Activated T-helper 1 cell treated with anti-CD3 and anti-CD28 coated beads, Interleukin-12 subunit alpha, Interleukin-12 subunit beta, Interleukin-2, Interleukin-4 antibody, amounts not matched to agents 30 ng/mL and 10 ng/mL and 1 ng/mL, durations not matched to agents 14 hours and 24 hours and 36 hours (primary cell): ENCODE measurements at places on chromosomes 1 and 21. TPM values are rescaled to one million over a fixed set of nuclear protein-coding genes. Genes with fewer than 3 reads are reported as not detected.

The KCNJ15 gene
- total RNA-seq = 1.6 and 1.7 TPM in 2 replicates

DNA sequence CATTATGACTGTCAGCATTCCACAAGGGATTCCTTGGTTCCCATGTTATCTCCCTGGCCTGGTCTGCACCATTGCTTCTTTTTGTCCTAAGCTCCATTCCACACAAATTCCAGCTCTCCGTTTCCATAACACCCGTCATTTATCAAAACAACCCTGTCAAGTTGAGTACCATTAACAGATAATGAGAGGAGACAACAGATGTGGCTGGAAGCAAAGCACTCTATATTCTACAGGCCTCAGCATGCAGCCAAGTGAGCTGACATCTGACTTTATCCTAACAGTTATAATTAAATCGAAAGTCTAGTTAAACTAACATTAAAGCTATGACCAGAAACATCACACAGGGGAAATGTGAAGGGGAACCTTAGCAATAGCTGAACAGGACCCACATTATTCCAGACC, 110.4 kb downstream of the RERE start:
- no peak overlapping the region for H3K4me3 ChIP-seq
- peaks cover 8% of the 10 kb centered on the region for H3K36me3 ChIP-seq
- H3K27ac ChIP-seq = no peak overlapping the region
- peaks cover 3% of the 10 kb centered on the region for H3K27me3 ChIP-seq
- peaks cover 44% of the 10 kb centered on the region for H3K4me1 ChIP-seq

The LMOD1 gene
- not detected in 2 replicates for total RNA-seq

DNA sequence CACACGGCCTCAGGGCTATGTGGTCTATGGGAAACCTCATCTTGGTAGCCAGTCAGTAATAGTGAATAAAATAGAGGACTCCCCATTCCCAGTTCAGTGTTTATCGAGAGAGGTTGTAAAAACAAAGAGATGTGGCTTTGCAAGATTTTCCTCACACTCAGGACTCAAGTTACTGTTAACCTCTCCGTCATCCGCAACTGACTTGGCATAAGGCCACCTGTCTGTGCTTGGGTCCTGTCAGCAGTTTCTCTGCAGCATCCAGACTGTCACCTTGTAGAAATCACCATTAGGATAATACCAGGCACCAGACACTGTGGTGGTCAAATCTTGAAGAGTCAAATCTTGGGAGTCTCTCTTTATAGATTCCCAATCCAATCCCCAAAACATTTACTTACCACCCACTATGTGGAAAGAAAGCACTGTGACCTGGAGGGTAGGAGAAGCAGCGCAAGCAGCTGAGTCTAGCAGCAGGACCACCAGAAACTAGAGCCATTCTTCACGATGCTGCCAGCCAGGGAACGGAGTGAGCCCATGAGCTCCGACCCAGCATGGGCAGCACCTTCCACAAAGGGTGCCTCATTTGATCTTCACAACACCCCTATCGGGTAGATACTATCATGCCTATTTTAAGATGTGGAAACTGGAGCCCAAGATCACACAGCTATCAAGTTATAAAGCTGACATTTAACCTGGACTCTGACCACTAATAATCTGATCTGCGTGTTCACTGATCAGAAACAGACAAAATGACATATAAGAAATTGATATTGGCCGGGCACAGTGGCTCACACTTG, 5.6 kb upstream of the GPR25 start:
- H3K27ac ChIP-seq = no peak overlapping the region
- H3K27me3 ChIP-seq = peaks cover 43% of the 10 kb centered on the region
- H3K4me3 ChIP-seq = no peak overlapping the region

- H3K36me3 ChIP-seq = no peaks in the 10 kb centered on the region
- no peak overlapping the region for H3K27ac ChIP-seq
- no peak for DNase-seq
- H3K4me3 ChIP-seq = no peak overlapping the region
Measured at GRCh38 chr1:3130268-3130667, 61.3 kb downstream of the PRDM16 start.

DNA sequence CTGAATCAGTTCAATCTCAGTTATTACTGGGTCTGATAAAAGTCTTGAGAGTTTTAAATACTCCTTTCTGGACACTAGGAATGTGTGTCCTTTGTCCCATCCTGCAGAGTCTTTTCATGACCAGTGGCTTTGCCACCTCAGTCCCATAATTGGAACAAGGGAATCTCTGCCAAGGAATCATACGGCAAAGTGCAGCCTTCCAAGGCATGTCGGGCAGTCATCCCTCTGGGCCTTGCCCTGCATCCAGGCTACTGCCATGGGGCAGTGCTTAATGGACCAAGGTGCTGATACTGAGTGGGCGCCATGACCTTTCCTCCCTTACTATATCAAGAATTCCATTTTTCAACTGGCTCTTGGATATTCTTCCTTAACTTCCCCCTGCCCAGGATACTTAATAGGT, 195.3 kb downstream of the ZC3H11B start:
- no peak overlapping the region for H3K4me3 ChIP-seq
- no peaks in the 10 kb centered on the region for H3K36me3 ChIP-seq
- H3K27ac ChIP-seq = no peak overlapping the region
- H3K27me3 ChIP-seq = no peaks in the 10 kb centered on the region

The CSF3R gene
- 0.24 and 0.54 TPM in 2 replicates for total RNA-seq

- H3K36me3 ChIP-seq = no peaks in the 10 kb centered on the region
- H3K4me1 ChIP-seq = peaks cover 38% of the 10 kb centered on the region
- H3K4me3 ChIP-seq = peak within 1 kb of the TSS; percentile 81
- peaks cover 66% of the 10 kb centered on the region for H3K27me3 ChIP-seq
- no peak within 1 kb of the TSS for H3K27ac ChIP-seq
Measured at GRCh38 chr1:31764312-31765040, at the start of gene ADGRB2. ADGRB2 (minus strand) TSS chr1:31764340; CDS start chr1:31757221, 7,119 bp downstream.

The TSPEAR gene
- not detected in 2 replicates for total RNA-seq

- peaks cover 9% of the 10 kb centered on the region for H3K27me3 ChIP-seq
- no peak for DNase-seq
- H3K27ac ChIP-seq = no peak overlapping the region
- H3K36me3 ChIP-seq = no peaks in the 10 kb centered on the region
- no peak overlapping the region for H3K4me3 ChIP-seq
Measured at GRCh38 chr1:199667089-199667488, 360.4 kb upstream of the NR5A2 start.

DNA sequence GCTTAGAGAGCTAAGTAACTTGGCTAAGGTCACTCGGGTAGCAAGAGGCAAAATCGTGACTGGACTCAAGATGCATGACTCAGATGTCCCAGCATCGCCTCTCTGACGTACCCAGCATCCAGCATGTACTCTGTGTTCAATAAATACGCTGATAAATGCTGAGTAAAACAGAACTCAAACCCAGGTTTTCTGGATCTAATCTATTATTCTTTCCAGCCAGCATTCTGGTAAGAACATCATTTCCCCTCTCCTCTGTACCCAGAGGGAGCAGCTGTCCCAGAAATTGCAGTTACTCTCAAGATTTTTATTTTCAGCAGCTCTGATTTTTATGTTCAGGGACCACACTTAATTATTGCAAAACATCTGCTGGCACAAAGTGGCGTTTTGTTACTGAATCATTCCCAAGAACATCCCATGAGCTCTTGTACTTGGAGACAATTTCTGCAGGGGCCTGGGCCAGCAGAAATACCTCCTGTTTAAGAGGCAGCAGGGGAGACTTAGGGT, 249.0 kb downstream of the PRDM2 start:
- H3K4me1 ChIP-seq = no peaks in the 10 kb centered on the region
- H3K4me3 ChIP-seq = no peak overlapping the region
- no peak for DNase-seq
- H3K36me3 ChIP-seq = no peaks in the 10 kb centered on the region

GRCh38 chr1:199122532-199123311, 483.9 kb downstream of the PTPRC start:
- H3K4me3 ChIP-seq = no peak overlapping the region
- H3K27me3 ChIP-seq = peaks cover 4% of the 10 kb centered on the region
- H3K36me3 ChIP-seq = peaks cover 2% of the 10 kb centered on the region
- no peak overlapping the region for H3K27ac ChIP-seq

DNA sequence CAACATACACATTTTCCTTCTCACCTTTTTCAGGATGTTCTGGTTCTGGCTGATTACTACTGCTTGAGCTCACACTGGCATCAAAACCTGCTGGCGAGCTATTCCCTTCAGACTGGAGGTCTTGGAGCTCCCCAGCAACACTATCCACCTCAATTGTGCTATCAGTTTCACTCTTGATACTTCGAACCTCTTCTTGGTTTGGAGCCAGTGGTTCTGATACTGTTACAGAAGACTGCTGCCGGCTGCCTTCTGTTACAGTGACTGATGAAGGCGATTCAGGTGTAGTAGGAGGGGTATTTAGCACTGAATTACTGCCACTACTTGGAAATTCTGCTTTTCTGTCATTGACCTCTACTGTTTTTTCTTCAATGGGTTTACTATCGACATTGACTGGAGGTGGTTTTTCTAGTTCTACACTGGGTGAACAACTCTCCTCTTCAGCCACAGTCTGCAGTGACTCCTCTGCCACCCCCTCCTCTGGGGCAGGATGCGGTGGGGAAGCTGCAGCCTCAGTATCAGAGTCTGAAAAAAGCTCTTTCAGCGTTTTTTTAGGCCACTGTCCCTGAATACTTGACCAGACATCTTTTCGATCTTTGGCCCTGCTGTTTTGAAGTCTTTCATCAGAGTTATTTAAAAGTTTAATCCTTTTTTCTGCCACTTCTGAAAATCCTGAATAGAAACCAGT, 20.7 kb upstream of the RBM34 start:
- H3K4me1 ChIP-seq = peaks cover 16% of the 10 kb centered on the region
- H3K27ac ChIP-seq = peak overlapping the region; percentile 65
- no peak for DNase-seq
- peaks cover 20% of the 10 kb centered on the region for H3K36me3 ChIP-seq
- H3K27me3 ChIP-seq = no peaks in the 10 kb centered on the region
- H3K4me3 ChIP-seq = no peak overlapping the region

DNA sequence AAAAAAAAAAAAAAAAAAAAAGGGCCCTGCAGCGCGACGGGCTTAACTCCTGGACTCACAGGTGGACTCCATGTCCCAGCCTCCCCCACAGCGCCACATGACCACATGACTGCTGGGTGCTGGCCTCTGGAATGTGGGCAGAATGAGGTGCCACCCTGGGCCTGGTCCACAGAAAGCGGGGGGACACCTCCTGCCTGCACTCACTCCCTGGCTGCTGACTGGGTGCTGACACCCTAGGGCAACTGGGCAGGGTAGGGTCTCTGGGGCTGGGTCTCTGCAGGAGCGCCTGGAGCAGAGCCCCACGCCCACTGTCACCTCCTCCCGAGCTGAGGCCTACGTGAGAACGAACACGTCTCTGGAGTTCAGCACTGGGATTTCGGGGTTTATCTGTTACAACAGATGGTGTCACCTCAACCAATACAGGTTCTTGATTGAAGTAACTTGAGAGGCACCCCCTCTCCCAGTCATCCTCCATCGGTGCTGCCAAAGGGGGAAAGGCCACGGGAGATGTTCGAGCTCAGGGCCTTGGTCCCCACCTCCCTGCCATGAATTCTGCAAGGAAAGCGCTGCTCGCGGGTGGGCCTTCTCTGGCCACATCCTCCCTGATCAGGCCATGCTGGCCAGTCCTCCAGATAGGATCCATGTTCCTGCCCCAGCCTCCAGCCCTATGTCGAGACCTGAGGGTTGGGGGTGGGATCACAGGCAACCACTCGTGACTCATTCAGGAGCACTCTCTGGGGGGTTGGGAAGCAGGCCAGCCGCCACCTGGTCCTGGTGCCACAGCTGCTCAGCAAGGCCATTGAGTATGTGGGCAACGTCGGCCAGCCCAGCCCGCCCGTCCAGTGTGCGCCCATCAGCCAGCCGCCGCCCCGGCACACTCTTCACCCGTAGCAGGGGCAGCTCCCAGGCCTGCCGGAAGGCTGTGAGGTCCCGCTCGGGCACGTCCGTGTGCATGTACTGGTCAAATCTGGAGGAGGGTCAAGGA, 5.4 kb downstream of the CPLANE2 start:
- DNase-seq = no peak
- peaks cover 18% of the 10 kb centered on the region for H3K27me3 ChIP-seq
- no peak overlapping the region for H3K4me3 ChIP-seq
- peaks cover 7% of the 10 kb centered on the region for H3K4me1 ChIP-seq

GRCh38 chr1:175162955-175163354, 29.6 kb downstream of the KIAA0040 start:
- no peak overlapping the region for H3K4me3 ChIP-seq
- H3K4me1 ChIP-seq = peaks cover 34% of the 10 kb centered on the region
- H3K27me3 ChIP-seq = no peaks in the 10 kb centered on the region
- peaks cover 49% of the 10 kb centered on the region for H3K36me3 ChIP-seq

The RGS13 gene
- total RNA-seq = not detected in 2 replicates

DNA sequence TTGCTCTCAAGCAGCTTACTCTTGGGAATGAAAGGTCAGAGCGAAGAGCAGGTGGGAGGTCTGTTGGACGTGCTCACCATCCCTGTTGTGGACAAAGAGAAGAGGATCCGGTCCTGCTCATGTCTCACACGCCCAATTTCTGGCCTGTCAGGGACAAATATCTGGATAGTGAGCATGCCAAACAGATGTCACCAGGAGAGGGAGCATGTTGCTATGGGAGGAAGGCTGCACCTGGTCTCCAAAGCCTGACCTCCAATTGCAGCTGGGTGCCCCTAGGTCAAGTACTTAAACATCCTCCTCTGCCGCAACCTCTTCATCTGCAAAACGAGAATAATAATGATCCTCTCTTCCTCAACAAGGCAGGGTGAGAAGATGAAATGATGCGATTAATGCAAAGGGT, 53.4 kb downstream of the DMRTA2 start:
- H3K4me3 ChIP-seq = no peak overlapping the region
- H3K36me3 ChIP-seq = no peaks in the 10 kb centered on the region
- peaks cover 27% of the 10 kb centered on the region for H3K27me3 ChIP-seq
- no peak overlapping the region for H3K27ac ChIP-seq
- no peak for DNase-seq

DNA sequence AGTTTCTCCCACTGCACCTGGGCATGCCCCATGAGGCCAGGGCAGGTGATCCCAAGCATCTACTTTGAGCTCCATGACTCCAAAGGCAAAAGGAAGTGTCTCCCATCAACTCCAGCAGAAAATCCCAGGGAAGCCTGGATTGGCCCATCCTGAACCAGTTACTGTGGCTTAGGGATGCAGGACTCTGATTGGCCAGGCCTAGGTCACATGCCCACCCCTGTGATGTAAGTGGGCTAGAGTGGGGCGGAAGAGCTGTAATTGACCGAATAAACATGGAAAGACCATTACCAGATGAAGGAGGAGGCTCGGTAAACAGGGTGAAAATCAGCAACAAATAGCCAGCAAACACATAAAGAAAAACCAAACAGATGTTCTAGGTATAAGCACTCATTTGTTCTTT, 45.2 kb downstream of the MATN1 start:
- peaks cover 18% of the 10 kb centered on the region for H3K27me3 ChIP-seq
- no peaks in the 10 kb centered on the region for H3K36me3 ChIP-seq
- no peak for DNase-seq
- H3K27ac ChIP-seq = no peak overlapping the region
- H3K4me3 ChIP-seq = no peak overlapping the region

The ASPM gene
- 26.8 and 27.5 TPM in 2 replicates for total RNA-seq

- no peaks in the 10 kb centered on the region for H3K36me3 ChIP-seq
- peaks cover 15% of the 10 kb centered on the region for H3K27me3 ChIP-seq
- no peak overlapping the region for H3K4me3 ChIP-seq
- DNase-seq = no peak
- H3K27ac ChIP-seq = no peak overlapping the region
- H3K4me1 ChIP-seq = no peaks in the 10 kb centered on the region
Measured at GRCh38 chr1:209584231-209584672, 738 bp downstream of the CAMK1G start.
